ENCODE measurements at places on chromosomes 4 and X. TPM values are rescaled to one million over a fixed set of nuclear protein-coding genes. Genes with fewer than 3 reads are reported as not detected.

Gene NALF2
- 1.4 TPM for total RNA-seq

Gene NDP
- 17.6 TPM for total RNA-seq

Gene CPZ
- 34.4 TPM for total RNA-seq

Gene MTMR8
- total RNA-seq: 4.5 TPM

Gene TASL
- total RNA-seq: 3.4 TPM

Gene SRPX
- total RNA-seq: 40.6 TPM

Gene NOX1
- not detected for total RNA-seq

Gene GPM6B
- total RNA-seq: 317 TPM

Gene ETDB
- not detected for total RNA-seq

Gene FGF2
- total RNA-seq: 16.6 TPM

Gene CSAG2
- total RNA-seq: not detected

Gene COL4A5
- 119 TPM for total RNA-seq

Gene GAB3
- 4.4 TPM for total RNA-seq

Gene CCDC158
- total RNA-seq: 2.9 TPM

Gene MAGEA2B
- not detected for total RNA-seq

Gene NAP1L2
- total RNA-seq: 18.0 TPM

Gene RNF128
- 11.3 TPM for total RNA-seq

Gene GABRE
- 23.4 TPM for total RNA-seq
